ENCODE measurements at places on chromosomes 16 and 17. TPM values are rescaled to one million over a fixed set of nuclear protein-coding genes. Genes with fewer than 3 reads are reported as not detected.

DNA sequence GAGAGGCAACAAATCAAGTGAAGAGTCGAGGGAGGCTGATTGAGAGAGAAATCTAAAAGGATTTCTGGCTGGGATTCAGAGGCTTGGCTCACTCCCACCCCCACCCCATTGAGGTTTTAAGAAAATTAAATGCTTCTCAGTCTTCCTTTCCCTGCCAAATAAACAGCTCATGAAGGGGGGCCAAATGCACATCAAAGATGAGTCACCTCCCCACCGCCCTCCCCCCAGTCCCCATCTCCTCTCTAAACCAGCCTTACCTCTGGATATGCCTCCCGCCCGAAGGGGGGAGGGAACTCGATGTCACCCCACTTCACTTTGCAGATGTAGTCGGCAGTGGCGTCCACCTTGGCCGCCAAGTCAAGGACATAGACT is 11.6 kb downstream of the ACLY start:
- peaks cover 3% of the 10 kb centered on the region for H3K4me1 ChIP-seq
- peaks cover 70% of the 10 kb centered on the region for H3K36me3 ChIP-seq
- H3K4me3 ChIP-seq, result no peak overlapping the region
- no peak for DNase-seq
- H3K27ac ChIP-seq, result no peak overlapping the region

DNA sequence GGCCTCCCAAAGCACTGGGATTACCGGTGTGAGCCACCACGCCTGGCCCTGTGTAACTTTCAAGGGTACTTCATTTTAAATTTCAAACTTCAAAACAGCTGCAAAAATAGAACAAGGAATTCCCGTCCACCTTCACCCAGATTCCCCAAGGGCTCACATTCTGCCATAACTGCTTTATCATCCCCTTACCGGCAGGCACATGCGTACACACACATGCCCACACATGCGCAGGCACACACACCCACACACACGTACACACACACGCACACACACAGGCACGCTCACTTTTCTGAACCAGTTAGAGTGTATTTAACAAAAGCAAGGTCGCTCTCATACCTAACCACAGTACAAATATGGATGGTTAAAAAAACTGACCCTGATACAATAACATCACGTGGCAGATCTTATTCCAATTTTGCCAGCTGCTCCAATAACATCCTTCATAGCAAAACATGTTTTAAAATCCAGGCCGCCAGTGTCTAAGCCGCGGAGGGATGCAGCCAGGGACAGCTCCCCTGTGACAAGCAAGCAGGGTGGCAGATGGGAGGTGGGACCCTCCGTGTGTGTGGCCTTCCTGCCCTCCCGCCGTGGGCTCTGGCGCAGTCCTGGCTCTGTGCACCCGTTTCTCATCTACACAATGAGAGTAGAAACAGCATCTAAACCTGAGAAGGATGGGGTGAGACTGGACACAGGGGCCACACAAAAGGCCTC is 23.1 kb downstream of the PDIA2 start:
- H3K36me3 ChIP-seq, result peaks cover 3% of the 10 kb centered on the region
- H3K4me1 ChIP-seq, result no peaks in the 10 kb centered on the region
- no peaks in the 10 kb centered on the region for H3K27me3 ChIP-seq
- no peak overlapping the region for H3K4me3 ChIP-seq

DNA sequence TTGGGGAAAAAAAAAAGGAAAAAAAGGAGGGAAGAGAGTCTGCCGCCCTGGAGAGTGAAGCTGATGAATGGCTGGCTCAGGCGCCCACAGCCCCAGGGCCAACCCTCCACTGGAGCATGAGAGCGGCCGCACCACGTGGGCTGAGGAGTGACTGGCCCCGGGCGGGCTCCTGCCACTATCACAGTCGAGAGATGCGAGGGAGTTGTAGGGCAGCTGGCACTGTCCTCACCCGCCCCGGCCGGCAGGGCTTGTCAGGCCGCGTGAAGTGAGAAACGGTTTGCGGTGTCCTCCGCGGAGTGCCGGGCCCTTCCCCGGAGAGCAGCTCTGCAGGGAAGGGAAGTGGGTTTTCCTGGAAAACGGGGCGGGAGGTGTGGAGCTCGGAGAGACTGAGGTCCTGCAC is 45.9 kb downstream of the JPH3 start:
- no peak overlapping the region for H3K4me3 ChIP-seq
- H3K36me3 ChIP-seq, result no peaks in the 10 kb centered on the region
- H3K4me1 ChIP-seq, result no peaks in the 10 kb centered on the region

Gene SHISA9
- total RNA-seq, result 0.08 TPM

Gene FA2H
- 0.14 TPM for total RNA-seq

DNA sequence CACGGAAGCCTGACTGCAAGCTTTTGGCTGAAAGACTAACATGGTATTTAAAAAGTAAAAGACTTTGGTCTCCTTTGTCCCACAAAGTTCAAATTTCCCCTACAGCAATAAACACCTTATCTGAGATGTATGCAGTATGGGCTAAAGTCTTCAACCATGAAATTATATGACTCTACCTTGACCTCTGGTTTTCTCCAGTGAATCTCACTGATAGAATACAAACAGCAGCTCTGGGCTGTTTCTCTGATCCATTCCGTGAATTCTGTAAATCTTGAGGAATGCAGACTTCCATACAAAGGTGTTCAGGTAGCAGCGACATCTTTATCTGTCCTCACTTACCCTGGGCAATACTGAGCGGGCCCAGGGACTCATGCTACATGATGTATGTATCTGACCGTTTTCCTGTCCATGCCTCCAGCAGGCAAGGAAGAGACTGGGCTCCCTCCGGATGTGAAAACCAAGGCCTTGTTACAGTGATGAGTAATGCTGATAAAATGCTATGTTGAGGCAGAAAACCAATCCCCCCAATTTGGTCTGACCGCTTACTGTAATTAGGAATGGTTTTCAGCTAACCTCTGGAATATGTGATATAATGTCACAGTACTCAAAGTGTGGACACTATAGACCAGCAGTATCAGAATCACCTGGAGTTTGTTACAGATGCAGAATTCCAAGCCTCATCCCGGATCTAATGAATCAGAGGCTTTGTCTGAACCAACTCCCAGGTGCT is 589.8 kb downstream of the HS3ST4 start:
- no peaks in the 10 kb centered on the region for H3K4me1 ChIP-seq
- no peaks in the 10 kb centered on the region for H3K27me3 ChIP-seq
- no peaks in the 10 kb centered on the region for H3K36me3 ChIP-seq
- H3K4me3 ChIP-seq, result no peak overlapping the region
- H3K27ac ChIP-seq, result no peak overlapping the region
- DNase-seq, result no peak

DNA sequence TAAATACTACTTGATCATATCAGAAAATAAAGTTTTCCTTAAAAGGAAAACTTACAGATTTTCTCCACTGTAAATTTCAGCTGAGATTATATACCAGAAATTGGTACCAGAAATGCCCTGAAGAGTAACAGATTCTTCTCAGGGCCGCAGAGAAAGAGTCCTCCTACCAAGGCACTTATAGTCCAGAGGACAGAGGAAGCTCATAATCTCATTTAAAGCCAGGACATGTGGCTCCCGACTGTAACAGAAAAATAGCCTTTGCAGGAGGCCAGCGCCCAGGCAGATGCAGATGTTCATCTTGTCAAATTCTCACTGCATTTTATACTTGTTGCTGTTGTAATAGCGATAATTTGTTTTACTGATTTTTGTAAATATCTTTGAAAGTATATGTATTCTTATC is 43.7 kb downstream of the TNRC6C start:
- H3K27me3 ChIP-seq, result no peaks in the 10 kb centered on the region
- H3K4me1 ChIP-seq, result no peaks in the 10 kb centered on the region
- H3K36me3 ChIP-seq, result no peaks in the 10 kb centered on the region
- no peak for DNase-seq

GRCh38 chr16:58339452-58339981 is 44.7 kb upstream of the PRSS54 start:
- no peaks in the 10 kb centered on the region for H3K27me3 ChIP-seq
- no peak overlapping the region for H3K4me3 ChIP-seq
- no peaks in the 10 kb centered on the region for H3K36me3 ChIP-seq
- H3K4me1 ChIP-seq, result no peaks in the 10 kb centered on the region
